ENCODE measurements at places on chromosomes 4 and X.

DNA sequence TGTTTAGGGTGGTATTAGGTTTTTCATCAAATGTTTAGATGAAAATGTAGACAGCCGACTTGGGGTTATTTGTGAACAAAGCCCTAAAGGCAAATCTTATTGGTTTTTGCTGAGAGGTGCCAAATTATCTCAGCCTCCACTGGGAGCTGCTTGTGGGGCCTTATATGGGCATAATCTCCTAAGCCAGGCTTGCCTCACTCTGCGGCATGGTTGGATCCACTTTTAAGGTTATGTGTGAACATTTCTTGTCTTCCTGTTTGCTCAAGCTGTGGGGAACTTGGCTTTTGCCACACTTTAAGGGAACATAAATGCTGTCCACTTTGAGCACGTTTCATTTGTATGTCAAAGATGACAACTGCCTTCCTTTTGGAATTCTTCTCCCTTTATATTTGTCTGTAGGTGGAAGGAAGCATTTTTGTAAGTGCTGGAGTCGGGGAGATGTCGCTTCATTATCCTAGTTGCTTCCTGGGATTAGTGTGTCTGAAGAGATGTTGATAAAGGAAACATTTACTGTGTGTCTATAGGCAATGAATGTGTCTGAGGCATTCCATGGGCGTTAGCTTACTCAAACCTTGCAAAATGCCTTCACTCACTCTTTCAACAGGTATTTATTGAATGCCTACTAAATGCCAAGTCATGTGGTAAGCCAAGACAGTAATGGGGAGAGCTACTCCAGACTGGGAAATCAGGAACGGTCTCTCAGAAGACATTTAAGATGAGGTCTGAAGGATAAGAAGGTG lies 78.3 kb downstream of the SLC9A6 start:
- no peak for DNase-seq

GRCh38 chr4:137610960-137611359 lies 78.7 kb upstream of the PCDH18 start:
- no peak for DNase-seq

DNA sequence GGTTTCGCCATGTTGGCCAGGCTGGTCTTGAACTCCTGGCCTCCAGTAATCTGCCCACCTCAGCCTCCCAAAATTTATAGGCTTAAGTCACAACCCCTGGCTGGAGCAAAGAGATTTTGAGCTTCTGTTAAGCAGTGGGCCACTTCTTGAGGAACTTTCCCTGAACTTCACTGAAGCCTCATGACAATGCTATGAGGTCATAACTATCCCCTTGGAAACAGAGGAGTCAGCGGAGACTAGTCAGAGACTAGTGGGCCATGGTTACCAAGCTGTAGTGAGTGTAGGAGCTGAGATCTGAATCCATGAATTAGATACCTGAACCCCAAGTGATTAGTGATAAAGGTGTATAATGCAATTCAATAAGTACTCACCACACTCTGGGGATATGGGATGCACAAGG lies 145.1 kb upstream of the MSX1 start:
- DNase-seq = no peak

DNA sequence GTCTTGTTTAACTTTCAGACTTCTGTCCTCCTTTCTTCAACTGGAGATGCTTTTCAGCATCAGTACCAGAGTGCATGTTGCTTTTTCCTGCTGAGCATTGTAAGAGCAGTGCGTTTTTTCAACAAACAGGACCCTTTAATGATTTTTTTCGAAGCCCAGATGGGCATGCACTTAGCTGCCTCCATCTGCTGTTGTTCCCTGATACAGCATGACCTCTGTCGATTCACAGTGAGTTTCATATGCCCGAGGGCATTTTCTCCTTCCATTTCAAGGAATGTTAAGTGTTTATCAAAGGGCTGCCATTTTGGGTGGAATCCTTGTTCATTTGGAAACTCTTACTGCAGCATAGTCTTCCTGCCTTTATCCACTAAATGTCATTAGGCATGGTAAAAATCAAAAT lies 428.6 kb downstream of the DTHD1 start:
- DNase-seq = no peak

- DNase-seq = no peak
Observed at GRCh38 chrX:114930227-114930626, 87.2 kb downstream of the IL13RA2 start.

DNA sequence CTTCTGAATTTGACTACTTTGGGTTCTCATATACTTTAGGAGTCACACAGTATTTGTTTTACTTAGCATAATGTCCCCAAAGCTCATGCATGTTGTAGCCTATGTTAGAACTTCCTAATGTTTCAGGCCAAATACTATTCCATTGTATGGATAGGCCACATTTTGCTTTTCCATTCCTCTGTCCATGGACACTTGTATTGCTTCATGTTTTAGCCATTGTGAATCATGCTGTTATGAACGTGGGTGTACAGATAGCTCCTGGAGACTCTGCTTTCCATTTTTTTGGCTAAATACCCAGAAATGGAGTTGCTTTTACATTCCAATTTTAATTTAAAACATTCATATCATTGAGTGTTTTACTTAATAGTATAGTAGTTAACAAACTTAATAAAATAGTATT lies 54.5 kb downstream of the HTT start:
- DNase-seq = no peak

DNA sequence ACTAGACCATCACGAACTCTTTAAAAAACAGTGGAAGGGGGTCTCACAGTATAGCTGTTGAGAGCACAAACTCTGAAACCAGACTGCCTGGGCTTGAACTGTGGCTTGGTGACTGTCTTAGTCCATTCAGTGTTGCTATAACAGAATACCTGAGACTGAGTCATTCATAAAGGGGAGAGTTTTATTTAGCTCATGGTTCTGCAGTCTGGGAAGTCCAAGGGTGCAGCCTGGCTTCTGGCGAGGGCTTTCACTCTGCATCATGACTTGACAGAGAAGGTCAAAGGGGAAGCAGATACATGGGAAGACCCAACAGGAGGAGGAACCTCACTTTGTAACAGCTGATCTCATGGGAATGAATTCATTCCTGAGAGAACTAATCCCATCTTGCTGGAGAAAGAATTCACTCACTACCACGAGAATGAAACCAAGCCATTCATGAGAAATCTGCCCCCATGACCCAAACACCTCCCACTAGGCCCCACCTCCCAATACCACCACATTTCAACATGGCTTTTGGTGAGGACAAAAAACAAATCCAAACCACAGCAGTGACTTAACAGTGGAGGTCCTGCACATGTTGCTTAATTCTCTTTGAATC lies 116.7 kb upstream of the STOX2 start:
- no peak for DNase-seq

DNA sequence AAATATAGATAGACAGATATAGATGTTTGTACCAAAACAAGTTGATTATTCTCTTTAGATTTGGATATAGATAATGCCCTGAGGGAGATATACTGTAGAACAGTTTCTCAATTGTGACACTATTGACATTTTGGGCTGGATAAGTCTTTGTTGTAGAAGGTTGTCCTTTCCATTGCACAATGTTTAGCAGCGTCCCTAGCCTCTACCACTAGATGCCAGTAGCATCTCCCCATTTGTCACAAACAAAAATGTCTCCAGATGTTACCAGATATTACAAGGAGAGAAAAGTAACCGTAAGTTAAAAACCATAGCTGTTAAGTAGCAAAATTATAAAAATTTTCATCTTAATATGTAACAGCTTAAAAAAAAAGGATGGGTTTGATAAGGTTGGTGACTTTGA lies 2595.3 kb downstream of the ARAP2 start:
- DNase-seq = no peak

GRCh38 chrX:1558761-1559468 lies 21.9 kb upstream of the P2RY8 start:
- DNase-seq = peak; percentile 83

GRCh38 chr4:128770807-128771206 lies 38.7 kb upstream of the JADE1 start:
- DNase-seq = no peak

- DNase-seq = no peak
Observed at GRCh38 chr4:179292468-179292867, 1850.2 kb upstream of the AGA start.

DNA sequence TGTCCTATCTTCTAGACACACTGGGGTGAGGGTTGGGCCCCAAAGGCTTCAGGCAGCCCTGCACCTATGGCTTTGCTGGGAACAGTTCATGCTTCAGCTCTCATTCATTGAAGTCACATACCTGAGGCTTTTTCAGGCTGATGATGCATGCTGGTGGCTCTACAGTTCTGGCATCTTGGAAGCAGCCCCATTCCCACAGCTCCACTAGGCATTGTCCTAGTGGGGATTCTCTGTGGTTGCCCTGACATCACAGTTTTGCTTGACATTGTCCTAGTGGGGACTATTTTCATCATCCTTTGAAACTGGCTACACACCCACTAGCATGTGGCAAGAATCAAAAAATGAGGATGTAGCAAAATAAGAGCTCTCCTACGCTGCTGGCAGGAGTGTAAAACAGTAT lies 37.7 kb upstream of the C4orf17 start:
- no peak for DNase-seq

- DNase-seq = no peak
Observed at GRCh38 chrX:114841051-114841450, 176.4 kb downstream of the IL13RA2 start.

GRCh38 chr4:105677709-105678108 lies 30.8 kb downstream of the INTS12 start:
- DNase-seq = no peak

DNA sequence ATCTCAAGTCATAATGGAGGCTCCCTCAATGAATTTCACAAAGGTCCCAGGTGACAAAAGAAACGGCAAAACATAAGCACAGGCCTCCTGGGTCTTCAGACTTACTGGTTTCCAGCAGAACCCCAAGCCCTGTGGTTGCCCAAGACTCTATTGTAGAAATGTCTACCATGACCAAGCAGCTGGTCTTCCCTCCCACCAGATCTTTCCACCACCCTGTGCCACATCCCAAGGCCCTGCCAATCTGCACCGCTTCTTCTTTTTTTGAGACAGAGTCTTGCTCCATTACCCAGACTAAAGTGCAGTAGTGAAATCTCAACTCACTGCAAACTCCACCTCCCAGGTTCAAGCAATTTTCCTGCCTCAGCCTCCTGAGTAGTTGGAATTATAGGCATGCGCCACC lies 23.2 kb upstream of the TXK start:
- no peak for DNase-seq

DNA sequence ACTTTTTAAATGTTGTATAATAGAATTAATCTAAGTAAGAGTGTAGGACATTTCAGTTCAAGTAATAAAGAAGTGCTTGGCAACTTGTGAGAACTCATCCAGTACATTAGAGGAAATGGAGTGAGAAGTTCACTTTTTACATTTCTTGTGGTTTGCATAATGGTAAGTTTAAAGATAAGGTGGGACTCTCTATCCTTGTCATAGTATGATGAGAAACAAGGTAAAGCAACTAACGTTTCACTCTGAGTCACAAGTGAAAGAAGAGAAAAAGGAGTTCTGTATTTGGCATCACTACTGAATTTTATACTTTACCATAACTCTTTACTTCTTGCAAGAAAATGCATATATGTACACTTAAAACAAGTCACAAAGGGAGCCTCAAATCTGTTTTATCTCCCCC lies 219.4 kb downstream of the SLC4A4 start:
- no peak for DNase-seq

GRCh38 chrX:70444326-70444945 lies at the start of gene DLG3:
Gene DLG3, plus strand, starts transcription at chrX:70444835. Its CDS starts 367 bp downstream, at chrX:70445202.
- DNase-seq = no peak

DNA sequence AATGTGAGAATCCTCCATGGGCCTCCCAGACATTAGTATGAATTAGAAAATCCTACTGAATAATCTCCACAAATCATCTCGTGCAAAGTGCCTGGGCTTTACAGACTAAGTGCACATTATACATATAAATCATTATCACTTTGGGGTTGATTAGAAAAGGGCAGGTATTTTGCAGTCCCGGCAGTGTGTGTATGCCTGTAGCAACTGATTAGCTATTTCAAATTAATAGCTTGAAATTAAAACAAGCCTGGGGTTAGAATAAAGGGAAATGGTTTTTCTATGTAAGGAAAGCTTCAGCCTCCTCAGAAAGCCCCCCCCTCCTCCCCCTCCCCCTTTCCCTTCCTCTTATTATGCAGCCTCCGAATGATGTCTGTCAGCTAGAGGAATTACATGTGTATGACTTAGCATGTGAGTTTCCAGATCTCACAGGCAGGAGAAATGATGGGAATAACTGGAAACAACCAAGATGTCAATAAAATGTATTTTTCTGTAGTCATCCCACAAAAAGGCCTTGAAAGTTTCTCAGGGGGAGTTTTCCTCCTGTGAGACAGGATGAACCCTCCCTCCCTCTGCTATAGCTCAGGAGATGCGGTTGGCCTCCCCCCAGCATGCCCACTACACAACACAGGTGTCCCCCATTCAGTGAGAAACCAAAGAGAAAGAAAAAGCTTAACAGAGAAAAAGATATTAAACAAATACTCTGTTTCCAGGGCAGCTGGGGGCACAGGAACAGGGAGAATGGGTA lies 41.2 kb upstream of the RASGEF1B start:
- no peak for DNase-seq

GRCh38 chrX:31555506-31555905 lies 483.7 kb upstream of the FTHL17 start:
- no peak for DNase-seq

DNA sequence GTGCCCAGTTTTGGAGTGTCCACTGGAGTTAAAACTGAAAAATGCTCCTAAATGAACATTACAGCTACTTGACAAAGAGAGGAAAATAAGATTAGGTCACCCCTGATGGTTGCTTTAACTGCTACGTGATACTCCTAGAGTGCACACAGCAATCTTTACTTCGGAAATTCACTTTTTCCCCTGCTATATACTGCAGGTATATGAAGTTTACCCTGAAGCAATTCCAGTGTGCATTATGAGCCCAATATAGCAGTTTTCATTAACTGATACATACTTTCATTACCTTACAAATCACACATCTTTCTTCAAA lies 773 bp upstream of the ZNF827 start:
- DNase-seq = no peak

DNA sequence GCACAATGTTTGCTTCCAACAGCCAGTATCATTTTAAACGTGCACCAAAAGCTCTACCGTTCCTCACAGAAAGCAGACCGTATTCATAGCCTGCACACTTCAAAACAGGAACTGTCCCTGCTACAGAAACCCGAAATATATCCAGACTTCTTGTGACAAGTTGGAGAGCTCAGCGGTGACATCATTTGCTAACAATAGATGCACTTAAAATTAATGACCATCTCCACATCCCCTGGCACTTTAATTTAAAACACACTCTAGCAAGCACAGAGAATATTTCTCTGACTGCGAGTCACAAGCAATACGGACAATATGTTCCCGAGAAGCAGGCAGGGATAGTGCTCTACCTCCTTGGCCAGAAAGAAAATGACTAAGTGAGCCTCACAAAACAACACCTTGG lies 2.5 kb downstream of the NYX start:
- DNase-seq = no peak

DNA sequence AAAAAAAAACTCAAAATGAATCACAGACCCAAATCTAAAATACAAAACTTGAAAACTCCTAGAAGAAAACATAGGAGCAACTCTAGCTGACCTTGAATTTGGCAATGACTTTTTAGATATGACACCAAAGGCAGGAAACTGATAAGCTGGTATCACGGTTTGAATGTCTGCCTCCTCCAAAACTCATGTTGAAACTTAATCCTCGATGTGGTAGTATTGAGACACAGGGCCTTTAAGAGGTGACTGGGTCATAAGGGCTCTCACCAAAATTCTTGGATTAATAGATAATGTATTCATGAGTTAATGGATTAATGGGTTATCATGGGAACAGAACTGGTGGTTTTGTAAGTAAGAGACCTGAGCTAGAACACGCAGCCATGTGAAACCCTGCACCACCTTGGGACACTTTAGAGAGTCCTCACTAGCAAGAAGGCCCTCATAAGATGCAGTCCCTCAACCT lies 40.5 kb downstream of the FRYL start:
- DNase-seq = no peak

GRCh38 chr4:77450006-77450405 lies 155.6 kb upstream of the CXCL13 start:
- no peak for DNase-seq

Measured in esophagus muscularis mucosa (tissue), 4 donors.